ENCODE measurements at places on chromosomes 5 and 9. TPM values are rescaled to one million over a fixed set of nuclear protein-coding genes. Genes with fewer than 3 reads are reported as not detected.

The OTULINL gene
- 26.3 TPM for total RNA-seq

The CAMK2A gene
- total RNA-seq, result 0.69 TPM

The DNM1 gene
- total RNA-seq, result 78.9 TPM

The BHMT2 gene
- not detected for total RNA-seq

The SLC6A18 gene
- total RNA-seq, result not detected

The RFESD gene
- total RNA-seq, result 1.3 TPM

The TRIP13 gene
- total RNA-seq, result 65.8 TPM

The RASEF gene
- total RNA-seq, result 6.7 TPM

The SLF1 gene
- total RNA-seq, result 9.3 TPM

The SECISBP2 gene
- total RNA-seq, result 18.8 TPM

The PDE6A gene
- 0.22 TPM for total RNA-seq

The ZFR gene
- 53.6 TPM for total RNA-seq

The TNFAIP8 gene
- 12.0 TPM for total RNA-seq

The AFAP1L1 gene
- 12.3 TPM for total RNA-seq

The MGAT4B gene
- total RNA-seq, result 225 TPM

The IFNA13 gene
- total RNA-seq, result not detected

The FBXO4 gene
- 7.7 TPM for total RNA-seq

The ANKRD31 gene
- total RNA-seq, result 0.06 TPM

The SPINK6 gene
- 0.75 TPM for total RNA-seq

The FOXD4 gene
- total RNA-seq, result 0.13 TPM

The SOX30 gene
- total RNA-seq, result not detected

The ANKRD34B gene
- total RNA-seq, result 0.03 TPM

The SLC1A3 gene
- 0.05 TPM for total RNA-seq

Data from A549 treated with AZD2906 at 1 μM for 4 hours (cell line).